Activated CD4-positive, CD25-positive, alpha-beta regulatory T cell (primary cell): ENCODE measurements at places on chromosomes 12 and 14.

DNA sequence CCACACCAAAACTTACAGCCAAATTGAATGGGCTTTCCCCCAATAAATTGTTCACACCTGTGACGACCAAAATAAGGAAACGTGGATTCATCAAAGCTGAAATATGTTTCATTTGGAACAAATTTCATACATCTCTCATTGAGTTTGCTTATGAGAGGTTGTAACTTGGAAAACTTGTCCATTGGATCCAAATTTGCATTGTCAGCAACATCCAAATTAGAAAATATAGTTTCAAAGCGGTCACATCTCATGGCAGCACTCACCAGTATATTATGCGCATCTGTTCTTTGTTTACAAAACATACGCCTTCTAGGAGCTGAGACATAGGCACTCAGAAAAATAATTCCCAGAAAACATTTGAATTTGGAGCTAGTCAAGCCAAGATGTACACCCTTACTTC lies 1028.2 kb upstream of the USP15 start:
- DNase-seq = no peak

DNA sequence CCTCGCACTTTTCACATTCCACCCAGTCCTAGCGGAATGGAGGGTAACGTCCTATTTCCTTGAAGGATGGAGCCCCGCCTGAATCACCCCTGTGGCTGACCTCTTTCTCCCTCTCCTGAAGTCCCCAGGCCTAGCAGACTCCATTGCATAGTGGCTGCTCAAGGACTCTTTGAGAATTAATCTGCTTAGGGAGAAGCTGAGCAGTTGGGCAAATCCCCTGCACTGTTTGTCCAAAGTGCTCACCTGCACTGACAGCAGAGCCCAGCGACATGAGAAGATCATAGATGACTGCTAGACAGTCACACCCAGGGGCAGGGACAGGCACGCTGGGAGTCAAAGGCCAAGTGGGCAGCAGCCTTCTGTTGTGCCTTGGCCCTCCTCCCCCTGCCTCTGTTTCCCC lies 37.7 kb upstream of the DICER1 start:
- DNase-seq = no peak

DNA sequence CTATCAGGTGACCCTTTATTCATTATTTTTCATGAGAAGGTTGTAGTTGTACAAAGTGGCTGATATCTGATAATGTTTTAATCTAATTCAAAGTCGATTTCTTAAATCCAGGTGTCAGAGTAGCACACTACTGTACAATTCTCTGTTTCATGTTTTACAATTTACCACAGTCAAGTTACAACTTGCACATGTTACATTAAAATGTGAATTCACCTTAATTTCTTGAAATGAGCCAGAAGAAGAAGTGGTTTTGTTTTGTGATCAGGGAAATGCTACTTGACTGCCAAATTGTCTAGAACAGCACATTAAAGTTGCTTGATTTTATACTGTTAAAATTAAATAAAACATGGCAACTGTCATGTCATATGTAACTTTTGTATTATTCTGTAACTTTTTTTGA lies 23.2 kb downstream of the LRRK2 start:
- no peak for DNase-seq

DNA sequence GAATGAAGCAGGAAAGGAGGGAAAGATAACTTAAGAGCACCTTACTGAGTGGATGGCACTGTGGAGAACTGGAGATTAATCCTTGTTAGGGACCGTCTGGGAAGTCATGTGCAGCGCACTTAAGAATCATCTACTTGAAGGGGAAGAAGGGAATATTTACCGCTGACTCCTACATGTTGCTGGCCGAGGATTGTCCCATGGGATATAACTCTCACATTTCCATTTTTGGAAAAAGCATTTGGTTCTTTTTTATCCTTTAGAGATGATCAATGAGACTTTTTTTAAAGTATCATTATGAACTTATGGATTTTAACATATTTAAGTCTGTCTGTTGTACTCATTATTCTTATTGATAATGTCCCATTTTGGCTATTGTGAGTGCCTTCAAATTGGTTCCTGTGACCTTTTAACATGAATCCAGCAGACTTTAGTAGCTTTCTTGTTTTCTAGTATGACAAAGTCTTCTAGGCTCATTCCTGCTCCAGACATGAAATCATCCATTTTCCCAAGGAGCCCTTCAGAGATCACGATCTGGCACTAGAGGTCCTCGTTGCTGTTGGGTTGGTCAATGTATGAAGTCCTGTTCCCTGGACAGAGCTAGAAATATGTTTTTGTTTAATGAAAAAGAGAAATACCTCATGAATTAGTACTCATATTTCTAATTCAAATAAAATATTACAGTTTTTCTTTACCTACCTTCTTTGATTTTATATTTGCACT lies 20.2 kb upstream of the FAM234B start:
- DNase-seq = no peak
